ENCODE measurements at places on chromosomes 12 and 14. TPM values are rescaled to one million over a fixed set of nuclear protein-coding genes. Genes with fewer than 3 reads are reported as not detected.

Gene SLC39A9
- 70.9 TPM for total RNA-seq

Gene RTL1
- 4.2 TPM for total RNA-seq

Gene FAM222A
- total RNA-seq, result 1.4 TPM

Gene ABCC9
- 46.3 TPM for total RNA-seq

Gene AKAP3
- 0.49 TPM for total RNA-seq

Gene APOF
- total RNA-seq, result not detected

Gene PLEK2
- 14.0 TPM for total RNA-seq

Gene TULP3
- 17.6 TPM for total RNA-seq

Gene RAPGEF3
- 10.8 TPM for total RNA-seq

Gene PZP
- 0.20 TPM for total RNA-seq

Gene PLA2G1B
- not detected for total RNA-seq

Gene KRT76
- total RNA-seq, result not detected

Gene SLC38A4
- 2.7 TPM for total RNA-seq

DNA sequence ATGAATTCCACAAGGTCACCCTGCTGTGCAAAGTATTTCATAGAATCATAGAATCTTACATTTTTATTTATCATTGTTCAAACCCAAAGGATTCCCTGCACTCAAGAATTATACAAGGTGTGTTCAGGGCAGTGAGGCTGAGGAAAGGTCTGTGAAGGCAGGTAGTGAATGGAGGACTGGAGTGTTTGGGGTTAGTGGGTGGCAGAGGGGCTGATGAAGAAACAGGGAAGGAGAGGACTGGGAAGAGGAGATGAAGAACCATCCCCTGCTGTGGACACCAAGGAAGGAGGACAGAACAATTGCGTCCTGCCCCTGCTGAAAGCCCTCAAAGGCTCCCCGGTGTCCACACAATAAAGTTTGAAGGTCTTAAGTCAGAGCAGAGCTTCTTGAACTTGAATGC is 10.8 kb upstream of the BCDIN3D start:
- no peak for DNase-seq

- DNase-seq, result peak; percentile 25
Observed at GRCh38 chr12:46915082-46915481, 89.3 kb upstream of the SLC38A4 start.

DNA sequence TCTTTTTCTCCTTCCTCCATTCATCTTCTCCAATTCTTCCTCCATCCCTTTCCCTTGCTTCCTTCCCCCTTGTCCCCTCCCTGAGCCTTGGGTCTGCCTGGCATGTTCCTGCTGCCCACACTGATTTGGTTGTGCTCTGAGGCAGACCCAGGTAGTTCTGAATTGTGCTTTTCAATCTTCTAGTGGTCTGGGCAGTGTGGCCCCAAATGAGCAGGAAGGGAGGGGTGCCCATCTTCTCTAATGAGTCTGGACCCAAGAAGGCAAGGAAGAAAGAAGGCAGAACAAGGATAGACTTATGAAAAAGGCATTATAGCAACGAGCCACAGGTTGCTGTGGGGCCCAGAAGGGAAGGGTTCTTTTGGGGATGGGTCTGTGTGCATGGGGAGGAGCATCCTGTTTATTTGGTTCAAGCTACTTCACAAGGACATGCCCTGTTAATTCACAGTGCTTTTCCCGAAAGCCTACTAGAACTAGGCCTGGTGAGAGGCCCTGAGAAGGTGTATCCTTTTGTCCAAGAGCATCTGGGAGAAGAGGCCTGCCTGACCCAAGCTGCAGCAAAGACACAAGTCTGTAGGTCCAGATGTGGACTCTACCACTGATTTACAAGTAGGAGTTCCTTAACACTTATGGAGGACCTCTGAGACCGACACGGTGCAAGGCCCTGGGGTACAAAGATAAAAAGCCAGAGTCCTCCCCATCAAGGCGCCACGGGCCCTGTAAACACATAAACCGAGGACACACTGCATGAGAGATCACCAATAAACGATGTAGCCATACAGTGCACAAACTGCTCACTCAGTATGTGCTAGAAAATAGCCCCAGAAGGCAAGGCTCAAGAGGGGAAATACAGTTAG is 1.1 kb upstream of the SUSD6 start:
- peak; percentile 32 for DNase-seq

DNA sequence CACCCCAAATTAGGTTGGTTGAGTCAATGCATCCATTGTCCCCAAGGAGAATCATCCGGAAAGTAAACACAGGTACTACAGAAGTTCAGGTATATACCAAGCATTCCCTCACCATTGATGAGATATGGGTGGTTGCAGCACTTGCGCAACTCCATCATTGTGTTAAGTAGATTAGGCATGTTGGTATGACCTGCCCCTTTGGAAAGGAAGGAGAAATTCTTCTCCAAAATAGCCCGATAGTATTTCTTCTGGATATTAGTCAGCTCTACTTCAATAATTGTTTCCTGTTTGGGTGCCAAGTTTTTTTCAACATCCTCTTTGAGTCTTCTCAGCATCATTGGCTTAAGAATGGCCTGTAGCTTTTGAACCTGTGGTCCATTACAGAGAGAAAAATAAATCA is 21.3 kb upstream of the SUPT16H start:
- DNase-seq, result no peak

- no peak for DNase-seq
Observed at GRCh38 chr14:37436519-37436918, 158.5 kb downstream of the FOXA1 start.

DNA sequence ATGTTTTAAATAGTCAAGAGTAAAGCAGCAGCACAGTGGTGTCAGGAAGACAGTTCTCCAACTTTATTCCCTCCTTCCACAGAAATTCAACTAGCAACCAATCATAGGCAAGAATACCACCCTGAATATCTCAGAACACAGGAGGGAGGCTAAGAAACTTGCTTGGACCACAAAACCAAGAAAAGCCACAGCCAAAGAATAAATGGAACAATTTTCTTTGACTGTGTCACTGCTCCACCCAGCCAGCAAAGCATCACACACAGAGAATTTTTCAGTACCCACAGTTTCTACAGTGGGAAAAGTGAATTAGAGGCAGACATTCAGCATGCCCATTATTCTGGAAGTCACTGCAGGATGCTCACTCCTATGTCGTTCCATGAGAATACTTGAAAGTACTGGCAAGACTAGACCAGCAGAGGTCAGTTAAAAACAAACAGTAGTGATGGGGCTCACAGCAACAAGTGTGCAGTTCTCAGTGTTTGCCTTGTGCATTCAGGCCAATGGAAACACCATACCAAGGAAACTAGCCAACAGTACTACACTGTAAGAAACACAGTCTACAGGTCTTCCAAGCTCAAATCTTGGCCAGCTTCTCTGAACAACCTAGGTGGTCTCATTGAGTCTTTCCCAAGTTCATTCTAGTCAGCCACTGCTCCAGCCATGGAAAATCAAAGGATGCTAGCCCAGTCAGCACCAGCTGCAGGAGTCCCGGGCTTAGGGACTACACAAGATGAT is 56.8 kb upstream of the FOXG1 start:
- DNase-seq, result no peak

- DNase-seq, result peak; percentile 95
Observed at GRCh38 chr12:116319898-116320621, 42.6 kb upstream of the MED13L start.

GRCh38 chr14:34496007-34496678 is 34.1 kb upstream of the SPTSSA start:
- DNase-seq, result no peak

- no peak for DNase-seq
Observed at GRCh38 chr12:113170457-113170856, 14.8 kb downstream of the DDX54 start.

DNA sequence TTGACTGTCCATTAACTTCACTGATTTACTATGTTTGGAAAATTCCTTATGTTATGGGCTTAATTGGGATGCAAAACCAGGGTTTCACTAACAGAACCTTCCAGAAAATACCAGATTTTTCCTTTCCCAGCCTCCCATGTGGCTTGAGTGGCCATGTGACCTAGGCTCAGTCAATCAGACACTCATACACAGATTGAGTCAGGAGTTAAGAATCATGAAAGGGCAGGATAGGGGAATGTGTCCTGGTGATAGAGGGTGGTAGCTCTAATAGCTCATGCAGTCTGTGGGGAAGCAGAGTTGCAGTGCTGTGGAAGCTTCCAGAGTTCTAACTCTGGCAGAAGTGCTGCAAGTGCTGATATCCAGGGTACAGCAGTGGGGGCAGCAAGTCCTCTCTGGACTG is 134.1 kb upstream of the IFNG-AS1 start:
- no peak for DNase-seq

DNA sequence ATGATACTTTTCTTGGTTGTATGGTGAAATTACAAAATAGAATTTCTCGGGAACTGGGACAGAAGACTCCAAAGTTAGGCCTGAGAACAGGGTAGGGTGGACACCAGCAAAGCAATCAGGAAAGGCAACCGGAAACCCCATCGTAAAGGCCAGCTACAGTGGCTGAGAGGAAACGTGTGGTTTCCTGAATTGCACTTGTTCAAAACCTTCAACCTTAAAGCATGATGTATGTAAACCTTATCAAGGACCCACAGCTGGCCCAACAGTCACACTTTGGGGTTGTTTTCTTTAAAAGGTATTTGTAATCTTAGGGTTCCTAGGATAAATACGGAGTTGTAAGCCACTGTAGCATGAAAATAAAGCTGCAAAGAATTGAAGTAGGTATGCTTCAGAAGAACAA is 2.2 kb upstream of the PTGDR start:
- no peak for DNase-seq

DNA sequence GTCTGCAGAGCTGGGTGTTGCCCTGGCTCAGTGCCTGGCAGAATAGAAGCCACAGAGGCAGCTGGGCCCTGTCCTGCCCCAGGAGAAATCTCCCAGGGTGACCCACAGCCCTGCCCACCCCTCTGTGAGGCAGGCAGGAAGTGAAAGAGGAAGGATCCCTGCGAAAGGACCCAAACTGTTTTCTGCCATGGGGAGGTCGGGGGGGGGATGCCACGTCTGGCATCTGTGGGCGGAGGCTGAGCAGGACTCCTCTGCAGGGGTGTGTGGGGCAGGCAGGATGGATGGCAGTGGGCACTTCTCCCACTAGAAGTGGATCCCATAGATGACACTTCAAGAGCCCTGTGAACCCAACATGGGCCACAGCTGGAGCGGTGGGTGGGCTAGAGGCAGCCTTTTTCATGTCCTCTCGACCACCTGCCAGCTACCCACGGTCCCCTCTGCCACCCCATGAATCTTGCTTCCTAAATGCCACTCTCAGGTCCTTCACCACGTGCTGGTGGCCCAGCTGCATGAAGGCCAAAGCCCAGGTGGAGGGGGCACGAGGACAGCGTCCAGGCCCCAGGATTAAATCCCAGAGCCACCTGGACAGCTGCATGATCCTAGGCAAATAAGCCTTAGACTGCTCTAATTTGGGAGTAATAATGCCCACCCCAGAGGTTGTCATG is 3.6 kb downstream of the PAPLN start:
- DNase-seq, result no peak

- no peak for DNase-seq
Observed at GRCh38 chr12:48776956-48777355, 11.9 kb downstream of the ADCY6 start.

DNA sequence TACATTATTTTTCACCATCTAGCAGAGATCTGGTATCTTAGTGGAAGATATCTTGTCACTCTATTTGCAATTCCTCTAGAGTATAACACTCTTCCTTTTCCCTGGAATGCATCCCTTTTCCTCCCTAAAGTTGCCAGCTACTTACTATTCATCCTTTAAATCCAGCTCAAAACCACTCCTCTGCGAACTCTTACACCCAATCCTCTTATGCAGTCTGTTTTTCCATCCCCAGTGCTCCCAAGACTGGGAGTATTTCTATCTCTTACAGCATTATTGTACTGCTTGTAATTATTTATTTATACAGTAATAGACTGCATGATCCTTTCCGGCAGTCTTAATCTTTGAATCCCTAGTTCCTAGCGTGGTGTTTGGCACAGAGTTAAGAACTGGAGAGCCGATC is 2.9 kb upstream of the SRGAP1 start:
- no peak for DNase-seq

- DNase-seq, result no peak
Observed at GRCh38 chr14:53022593-53022992, 71.7 kb upstream of the FERMT2 start.

GRCh38 chr14:58633831-58634230 is 3.9 kb upstream of the DACT1 start:
- DNase-seq, result no peak

DNA sequence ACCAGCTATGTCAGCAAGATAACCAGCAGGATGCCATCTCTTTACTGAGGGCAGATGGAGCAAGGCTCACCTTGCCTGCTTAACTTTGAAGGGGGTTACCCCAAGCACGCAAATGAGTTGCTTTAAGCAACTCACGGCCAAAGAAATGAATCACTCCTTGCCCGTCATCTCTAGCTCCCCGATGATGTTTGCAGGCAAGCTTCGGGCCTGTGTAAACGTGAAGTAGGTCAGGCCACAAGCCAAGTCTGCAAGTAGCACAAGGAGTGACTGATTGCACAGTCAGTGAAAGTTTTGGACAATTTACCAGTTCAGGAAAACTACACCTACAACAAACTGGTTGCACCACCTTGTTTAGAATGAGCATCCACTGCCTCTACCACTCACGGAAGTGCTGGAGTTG is 699.7 kb upstream of the TBX3 start:
- no peak for DNase-seq

DNA sequence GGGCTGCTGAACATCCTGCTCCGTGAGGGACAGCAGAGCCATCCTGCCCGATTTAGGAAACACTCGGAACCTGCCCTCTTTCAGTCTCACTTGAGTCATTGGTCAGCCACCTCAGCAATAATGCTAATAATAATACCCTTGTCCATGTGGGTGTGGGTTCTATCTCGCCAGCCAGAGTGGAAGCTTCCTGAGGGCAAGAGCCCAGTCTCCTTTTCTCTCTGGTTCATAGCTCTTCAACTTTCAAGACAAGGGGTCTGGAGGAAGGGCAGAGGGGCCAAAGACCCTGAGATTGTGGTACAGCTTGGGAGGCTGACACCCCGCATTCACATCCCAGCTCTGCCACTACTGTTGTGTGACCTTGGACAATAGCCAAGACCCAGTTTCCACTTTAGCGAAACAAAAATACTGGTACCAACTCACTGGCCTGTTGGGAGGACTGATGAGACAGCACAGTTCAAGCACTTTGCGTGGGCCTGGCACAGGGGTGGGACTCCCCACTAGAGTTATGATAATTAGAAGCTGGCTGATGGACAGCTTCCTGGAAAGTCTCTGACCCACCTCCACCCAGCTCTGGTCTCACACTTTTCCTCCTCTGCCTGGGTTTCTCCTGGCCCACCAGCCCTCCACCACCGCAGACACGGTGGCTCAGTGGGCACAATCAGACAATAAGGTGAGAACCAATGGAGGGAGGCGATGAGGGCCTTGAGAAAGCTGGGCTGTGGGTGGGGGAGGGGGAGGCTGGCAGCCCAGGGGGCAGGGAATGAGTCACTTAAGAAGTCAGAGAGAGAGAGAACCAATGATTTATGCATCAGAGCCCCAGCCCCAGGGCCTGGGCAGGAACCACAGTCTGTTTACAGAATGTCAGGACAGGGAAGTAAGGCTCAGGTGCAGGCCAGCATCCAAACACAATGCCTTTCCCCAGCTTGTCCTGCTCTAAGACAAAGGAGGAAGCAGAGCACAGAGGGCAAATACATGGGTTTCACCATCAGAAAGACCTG is 9.6 kb downstream of the FAIM2 start:
- DNase-seq, result no peak

DNA sequence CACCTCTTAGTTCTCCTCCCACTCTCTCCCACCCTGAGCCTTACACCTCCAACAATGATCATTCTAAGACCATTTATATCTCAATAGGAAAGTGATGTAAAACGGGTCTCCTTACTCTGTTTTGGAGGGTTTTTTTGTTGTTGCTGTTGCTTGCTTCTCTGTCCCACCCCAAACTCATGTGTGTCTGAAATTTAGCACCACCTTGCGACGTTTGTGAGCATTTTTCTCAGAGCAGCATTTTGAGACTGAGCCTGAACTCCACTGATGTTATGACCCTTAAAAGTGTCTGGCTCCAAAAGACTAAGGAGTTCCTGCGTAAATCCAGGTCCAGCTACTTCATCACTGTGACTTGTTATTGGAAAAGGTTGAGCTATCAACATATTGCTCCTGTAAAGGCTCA is 155.0 kb downstream of the DAD1 start:
- no peak for DNase-seq

Measured in skin of body (tissue), 3 donors.